Neural progenitor cell (in vitro differentiated cells): ENCODE measurements at places on chromosomes 13 and 19.
A peak's percentile ranks its signal among the peaks of the same experiment; 100 is the strongest.

- DNase-seq, result no peak
Observed at GRCh38 chr13:35781036-35782000, 304.8 kb upstream of the MAB21L1 start.

- no peak for DNase-seq
Observed at GRCh38 chr13:90016688-90017087, 1330.8 kb upstream of the MIR17HG start.

DNA sequence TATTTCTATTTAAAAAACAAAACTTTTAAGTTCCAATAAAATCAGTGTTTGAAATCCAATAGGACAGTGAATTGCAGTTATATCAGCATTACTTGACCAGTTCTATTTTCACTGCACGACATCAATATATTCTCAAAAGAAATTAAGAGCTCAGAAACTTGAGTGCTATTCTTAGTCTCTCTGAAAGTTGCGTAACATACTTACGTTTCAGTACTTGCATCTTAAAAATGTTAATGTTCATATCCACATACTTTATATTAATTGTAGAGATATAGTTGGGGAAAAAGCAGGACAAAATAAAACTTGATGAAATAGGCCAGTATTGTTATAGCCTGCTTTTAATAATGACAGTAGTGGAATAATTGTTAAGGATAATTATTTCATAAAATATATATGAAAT lies 720.5 kb upstream of the PCDH9 start:
- DNase-seq, result no peak

DNA sequence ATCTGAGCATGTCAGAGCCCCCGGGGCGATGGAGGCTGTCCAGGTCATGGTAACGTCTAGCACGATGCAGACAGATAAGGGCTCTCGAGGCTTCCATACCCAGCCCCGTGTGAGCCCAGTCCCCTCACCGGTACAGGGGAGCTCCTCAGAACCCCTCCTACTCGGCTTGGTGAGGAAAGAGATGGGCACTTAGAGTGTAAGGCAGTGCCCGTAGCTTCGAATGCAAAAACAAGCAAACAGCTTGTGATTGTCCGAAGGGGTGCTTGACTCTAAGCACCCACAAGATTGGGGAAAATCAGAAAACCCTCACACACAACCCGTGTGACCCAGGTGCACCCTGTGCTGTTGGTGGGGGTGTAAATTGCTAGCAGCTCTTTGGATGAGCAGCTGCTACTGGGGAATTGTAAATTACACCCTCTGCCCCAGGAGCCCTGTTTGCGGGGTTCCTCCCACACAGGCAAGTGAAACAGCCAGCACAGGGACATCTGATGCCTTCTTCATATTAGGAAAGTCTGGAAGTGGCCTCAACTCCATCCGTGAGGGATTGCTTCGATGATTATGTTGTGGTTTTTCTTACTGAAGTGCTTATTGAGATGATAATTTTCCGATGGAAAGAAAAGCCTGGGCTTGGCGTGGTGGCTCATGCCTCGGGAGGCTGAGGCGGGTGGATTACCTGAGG lies 918 bp upstream of the PSPN start:
- no peak for DNase-seq

- DNase-seq, result peak; percentile 61
Observed at GRCh38 chr13:23630349-23631093, 60.3 kb downstream of the TNFRSF19 start.

- DNase-seq, result peak; percentile 37
Observed at GRCh38 chr19:4523306-4524110, 5.2 kb upstream of the PLIN4 start.

DNA sequence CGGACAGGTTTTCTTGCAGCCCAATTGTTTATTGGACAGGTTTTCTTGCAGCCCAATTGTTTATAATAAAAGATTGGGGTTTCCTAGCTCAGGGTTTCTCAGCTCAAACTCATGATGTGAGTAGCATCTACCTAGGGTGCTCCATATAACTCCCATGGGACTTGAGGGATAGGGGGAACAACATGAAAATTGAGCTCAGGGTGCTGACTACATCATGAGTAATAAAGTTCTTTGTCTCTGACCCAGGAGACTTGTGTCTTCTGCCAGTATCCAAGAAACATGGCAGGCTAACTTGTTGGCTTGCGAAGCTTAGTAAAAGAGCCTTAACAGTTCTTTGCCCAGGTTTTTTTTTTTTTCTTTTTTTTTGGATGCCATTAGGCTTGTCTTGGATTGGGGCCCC lies 59.2 kb upstream of the MYCBP2 start:
- no peak for DNase-seq
